ENCODE measurements at places on chromosomes 7 and 10.

- DNase-seq: no peak
Observed at GRCh38 chr7:50321487-50322067, 17.1 kb downstream of the IKZF1 start.

DNA sequence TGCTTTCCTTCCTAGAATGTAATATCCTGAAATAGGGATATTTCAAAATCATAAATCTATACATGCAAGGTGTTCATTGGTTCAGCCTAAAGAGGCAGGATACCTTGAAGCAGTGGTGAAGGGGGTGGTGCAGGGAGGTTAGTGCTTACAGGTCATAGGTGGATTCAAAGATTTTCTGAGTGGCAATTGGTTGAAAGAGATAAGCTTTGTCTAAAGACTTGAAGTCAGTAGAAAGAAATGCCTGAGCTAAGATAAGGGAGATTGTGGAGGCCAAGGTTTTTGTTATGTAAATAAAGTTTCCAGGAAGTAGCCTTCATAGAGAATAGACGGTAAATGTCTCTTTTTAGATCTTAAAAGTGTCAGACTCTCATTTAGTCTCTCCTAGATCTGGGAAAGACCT lies 741.2 kb upstream of the ZWINT start:
- DNase-seq: no peak

- no peak for DNase-seq
Observed at GRCh38 chr10:49366460-49366859, 29.4 kb downstream of the DRGX start.

GRCh38 chr7:34133983-34134782 lies 228.8 kb downstream of the BMPER start:
- no peak for DNase-seq

DNA sequence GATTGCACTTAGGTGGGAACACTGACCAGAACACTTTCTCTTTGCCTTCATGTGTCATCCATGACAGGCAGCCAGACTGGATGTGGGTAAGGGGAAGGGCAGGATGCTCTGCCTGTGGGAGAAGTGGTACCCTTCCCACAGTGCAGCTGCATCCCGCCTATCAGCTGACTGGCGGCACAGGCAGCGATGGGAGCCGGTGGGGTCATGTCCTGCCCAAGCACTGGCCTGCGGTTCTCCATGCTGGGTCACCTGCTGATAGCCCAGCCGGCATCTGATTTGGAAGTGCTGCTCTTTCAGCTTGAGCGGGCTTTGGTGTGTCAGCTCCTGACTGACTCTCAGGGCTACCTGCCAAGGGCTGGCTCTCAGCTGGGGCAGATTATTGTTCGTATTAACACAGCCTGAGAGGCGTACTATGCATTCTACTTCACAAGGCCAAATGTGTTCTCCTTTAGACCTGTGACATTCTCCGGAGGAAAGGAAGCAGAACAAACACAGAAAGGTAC lies 105.2 kb upstream of the PDLIM1 start:
- DNase-seq: no peak

DNA sequence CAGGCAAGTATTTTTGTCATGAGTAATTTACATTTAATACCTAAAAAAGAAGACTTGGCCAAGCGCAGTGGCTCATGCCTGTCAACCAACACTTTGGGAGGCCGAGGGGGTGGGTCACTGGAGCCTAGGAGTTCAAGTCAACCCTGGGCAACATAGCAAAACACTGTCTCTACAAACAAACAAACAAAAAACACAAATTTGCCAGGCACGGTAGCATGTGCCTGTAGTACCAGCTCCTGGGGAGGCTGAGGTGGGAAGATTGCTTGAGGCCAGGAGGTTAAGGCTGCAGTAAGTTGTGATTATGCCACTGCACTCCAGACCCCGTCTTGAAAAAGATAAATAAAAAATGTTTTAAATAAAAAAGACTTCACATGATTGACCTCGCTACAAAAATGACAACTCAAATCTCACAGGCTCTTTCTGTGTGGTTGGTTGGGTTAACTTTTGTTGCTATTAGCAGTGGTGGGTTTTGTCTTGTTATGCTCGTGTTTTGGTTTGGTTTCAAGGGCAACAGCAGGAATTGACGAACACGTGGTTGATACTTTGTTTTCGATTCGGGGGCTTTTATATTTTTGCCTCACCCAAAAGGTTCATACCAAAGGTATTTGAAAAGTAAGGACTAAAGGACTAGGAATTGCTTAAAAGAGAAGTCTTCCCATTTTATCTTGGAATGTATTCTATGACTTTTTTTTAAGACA lies 227.2 kb upstream of the MKLN1 start:
- DNase-seq: no peak

GRCh38 chr7:89966067-89966664 lies 188.1 kb upstream of the STEAP1 start:
- no peak for DNase-seq

DNA sequence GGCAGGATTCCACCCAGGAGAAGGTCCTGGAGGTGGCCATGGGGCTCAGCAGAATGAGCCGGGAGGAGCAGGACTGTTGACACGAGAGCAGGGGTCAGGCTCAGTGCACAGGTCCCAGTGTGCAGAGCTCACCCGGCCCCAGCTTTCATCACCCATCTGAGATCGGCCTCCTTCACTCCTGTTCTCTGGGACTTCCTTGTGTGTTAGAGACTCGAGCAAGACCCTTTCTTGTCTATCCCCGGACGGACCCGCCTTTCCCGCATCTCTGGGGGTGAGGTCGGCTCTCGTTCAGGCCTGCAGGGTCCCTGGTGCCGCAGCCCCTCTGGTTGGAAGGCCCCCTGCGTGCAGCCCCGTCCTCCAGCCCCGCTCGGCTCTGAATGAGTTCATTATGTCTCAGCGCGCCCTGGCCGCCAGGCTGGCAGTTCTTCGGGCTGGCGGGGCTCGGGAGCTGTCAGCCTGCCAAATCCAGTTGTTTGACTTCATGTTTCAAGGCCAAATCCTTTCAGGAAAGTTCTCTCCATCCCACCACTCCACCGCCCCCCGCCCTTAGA lies 127.9 kb downstream of the LHPP start:
- DNase-seq: no peak

- DNase-seq: no peak
Observed at GRCh38 chr7:3037259-3037658, 6.4 kb downstream of the CARD11 start.

GRCh38 chr10:22638863-22639262 lies 75.5 kb downstream of the PIP4K2A start:
- no peak for DNase-seq

DNA sequence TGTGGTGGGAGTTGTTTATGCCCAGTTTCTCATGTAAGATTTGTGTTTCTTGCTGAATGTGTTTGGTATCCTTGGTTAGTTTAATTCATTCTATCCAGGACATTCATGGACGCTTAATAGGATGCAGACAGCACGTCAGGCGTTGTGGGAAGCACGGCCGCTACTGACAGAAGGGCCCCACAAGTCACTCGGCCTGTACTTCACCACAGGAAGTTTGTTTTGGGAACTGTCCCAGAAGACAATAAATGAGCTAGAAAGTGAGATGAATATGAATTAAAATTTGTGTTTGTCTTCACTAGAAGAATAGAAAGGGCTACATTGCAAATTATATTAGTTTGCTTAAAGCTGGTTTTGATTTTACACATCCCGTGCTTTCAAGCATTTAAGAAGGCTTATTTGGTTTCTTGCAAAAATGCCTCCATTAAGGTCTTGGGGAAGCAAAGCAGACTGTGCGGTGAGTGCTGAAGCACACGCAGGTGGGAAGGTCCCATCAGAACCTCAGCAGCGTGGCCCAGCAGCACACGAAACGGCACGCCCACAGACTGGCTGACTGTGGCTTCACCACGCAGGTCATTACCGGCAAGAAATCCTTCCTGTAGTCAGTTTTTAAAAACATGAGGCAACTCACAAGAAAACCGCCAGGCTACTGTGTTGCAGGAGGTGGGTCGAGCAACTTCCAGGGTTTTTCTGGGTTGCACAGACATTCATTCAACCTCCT lies 74.1 kb downstream of the VIPR2 start:
- DNase-seq: no peak

DNA sequence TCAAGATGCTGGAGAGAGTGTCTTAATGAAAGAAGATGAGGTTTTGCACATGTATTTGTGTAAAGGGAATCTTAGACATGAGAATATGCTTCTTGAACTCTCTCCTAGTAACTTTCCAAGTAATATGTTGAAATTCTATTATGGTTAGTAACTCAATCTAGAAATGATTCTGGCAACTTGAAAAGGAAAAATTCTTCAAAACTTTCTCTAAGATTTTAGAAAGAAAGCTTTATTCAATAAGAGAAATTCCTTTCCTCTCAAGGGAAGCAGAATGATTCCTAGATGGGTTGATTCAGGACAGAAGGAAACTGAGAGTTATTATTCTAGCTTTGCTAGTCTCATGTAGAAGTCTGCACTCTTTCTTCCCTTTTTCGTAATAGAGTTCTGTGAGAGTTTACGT lies 364.3 kb upstream of the PLXDC2 start:
- DNase-seq: no peak

GRCh38 chr10:29841724-29842649 lies 207.2 kb upstream of the SVIL start:
- no peak for DNase-seq

- no peak for DNase-seq
Observed at GRCh38 chr7:40709062-40709964, 574.5 kb downstream of the SUGCT start.

DNA sequence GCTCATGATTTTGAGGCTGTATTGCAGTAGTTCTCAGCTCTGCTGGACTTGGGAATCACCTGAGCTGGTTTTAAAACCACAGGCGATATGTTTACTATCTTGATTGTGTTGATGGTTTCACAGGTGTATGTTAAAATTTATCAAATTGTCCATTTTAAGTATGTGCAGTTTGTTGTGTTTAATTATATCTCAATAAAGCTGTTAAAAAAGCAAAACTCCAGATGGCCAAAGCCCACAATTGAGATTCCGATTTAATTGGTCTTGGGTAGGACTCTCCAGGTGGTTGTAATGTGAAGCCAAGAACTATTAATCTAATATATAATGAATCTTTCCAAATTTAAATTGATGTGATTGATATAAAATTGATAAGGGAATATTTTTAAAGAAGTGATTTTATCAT lies 48.6 kb downstream of the NRCAM start:
- no peak for DNase-seq

DNA sequence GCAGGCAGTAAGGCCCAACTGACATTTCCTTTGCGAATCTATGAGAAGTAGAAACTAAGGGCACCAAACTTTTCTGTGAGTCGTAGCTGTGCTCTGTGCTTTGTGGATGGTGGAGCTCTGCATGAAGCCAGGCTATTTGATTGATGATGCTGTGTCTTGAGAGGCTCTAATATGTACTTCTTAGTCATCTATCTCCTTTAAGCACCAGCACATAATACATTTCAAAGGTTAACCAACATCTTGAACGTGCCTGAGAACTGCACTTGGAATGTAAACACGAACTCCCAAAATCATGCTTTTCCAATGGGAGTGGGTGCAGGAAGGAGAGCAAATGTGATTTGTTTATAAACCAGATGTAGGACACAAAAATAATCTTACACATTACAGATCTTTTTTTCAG lies 411.6 kb downstream of the PARD3 start:
- no peak for DNase-seq

GRCh38 chr10:29277296-29277695 lies 11.6 kb upstream of the LYZL1 start:
- DNase-seq: no peak

DNA sequence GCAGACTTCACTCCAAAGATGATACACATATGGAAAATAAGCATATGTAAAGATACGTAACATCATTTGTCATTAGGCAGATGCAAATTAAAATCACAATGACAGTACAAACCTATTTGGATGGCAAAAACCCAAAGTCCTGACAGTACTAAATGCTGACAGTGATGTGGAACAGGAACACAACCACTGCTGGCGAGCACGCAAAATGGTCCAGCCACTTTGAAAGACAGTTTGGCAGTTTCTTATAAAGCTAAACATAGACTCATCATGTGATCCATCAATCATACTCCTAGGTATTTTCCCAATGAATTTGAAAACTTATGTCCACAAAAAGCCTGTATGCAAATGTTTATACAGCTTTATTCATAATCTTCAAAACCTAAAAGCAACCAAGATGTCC lies 200.7 kb downstream of the RAMP3 start:
- DNase-seq: no peak

DNA sequence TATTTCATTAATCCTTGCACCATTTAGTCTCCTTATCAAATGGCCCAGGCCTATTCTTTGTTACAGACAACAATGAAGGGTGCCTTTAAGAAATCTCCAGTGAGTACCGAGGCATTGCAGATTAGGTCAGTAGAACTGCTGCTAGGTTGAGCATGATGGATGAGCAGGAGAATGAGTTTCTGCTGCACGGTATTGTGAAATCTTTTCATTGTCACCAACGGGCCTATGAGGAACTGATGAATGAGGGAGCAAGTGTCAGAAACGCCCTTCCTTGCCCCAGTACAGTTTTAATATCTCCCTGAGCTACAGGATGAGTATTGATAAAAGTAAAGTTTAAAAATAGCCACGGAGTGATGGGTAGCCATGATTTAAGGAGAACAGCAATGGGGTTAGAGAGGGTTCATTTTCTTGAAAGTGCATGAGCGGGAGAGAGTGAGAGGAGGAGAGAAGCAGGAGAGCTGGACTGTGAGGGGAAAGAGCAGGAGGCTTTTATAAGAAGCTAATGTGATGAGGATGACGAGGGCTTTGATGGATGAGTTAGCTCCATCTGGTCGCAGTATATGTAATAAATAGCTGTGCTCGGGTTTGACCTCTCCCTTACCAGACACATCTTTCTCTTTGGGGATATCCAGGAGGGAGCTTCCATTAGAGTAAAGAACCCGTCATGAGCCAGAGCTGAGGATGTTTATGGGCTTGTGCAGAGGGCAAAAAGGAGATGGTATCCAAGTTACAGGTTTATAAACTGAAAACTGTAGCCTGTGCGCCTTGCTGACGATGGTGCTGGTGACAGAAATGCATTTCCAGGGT lies 526.1 kb downstream of the LRMDA start:
- no peak for DNase-seq

GRCh38 chr7:128270826-128271272 lies 29.8 kb downstream of the LEP start:
- DNase-seq: no peak

GRCh38 chr7:140223515-140224221 lies 46.9 kb upstream of the KDM7A start:
- no peak for DNase-seq

DNA sequence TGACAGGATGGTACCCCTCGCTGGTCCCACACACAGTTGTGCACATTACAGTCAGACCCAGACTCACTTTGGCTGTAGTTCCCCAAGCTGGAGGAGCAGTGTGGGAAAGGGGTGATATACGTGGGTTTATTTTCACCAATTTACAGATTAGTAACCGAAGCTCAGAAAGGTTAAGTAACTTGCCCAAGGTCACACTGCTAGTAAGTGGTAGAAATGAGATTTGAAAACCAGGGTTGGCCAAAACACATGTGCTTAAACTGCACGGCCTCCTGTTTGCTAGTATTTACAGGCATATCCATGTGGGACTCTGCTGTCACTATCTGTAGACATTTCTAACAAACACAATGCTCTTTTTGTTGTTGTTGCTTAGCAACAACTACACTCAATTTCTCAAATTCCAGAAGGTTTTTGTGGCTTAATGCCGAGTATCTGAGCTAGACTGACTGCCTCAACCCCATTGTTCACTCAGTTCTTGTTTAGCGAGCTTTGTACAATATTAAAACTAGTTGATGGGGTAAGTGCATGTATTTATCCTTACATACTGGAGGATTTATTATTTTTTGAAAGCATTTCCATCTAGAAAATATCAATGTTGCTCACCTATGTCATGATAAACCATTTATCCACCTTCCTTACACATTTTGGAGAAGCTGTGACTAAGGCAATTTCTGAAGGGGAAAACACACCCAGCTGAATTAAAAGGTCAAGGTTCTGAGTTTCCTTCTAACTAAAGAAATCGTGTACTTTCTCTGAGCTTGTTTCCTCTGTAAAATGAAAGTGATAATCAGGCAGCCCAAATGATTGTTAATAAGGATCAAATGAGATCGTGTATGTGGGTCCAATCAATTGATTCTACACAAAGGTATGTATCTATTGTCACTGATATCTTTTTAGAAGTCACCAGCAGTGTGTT lies 5.3 kb upstream of the TMEM139 start:
- DNase-seq: no peak

Data from stimulated activated CD8-positive, alpha-beta memory T cell treated with anti-CD3 and anti-CD28 coated beads, Interleukin-2, amount 100 ng/mL, for 1 hour (primary cell).